A549 treated with CpdA at 1 μM for 4 hours (cell line): ENCODE measurements at places on chromosomes 1 and 21. TPM values are rescaled to one million over a fixed set of nuclear protein-coding genes. Genes with fewer than 3 reads are reported as not detected.

IL23R gene
- total RNA-seq: not detected in 5 replicates

RSRP1 gene
- total RNA-seq: 21.6 to 24.6 TPM (median 23.7 TPM) in 5 replicates

USP1 gene
- 21.5 to 30.4 TPM (median 21.7 TPM) in 5 replicates for total RNA-seq

SEMA4A gene
- 0.34 to 0.65 TPM (median 0.41 TPM) in 5 replicates for total RNA-seq

PTPN7 gene
- 0.03 TPM in 1 of 5 replicates, not detected in the others for total RNA-seq
